Activated naive CD8-positive, alpha-beta T cell treated with anti-CD3 and anti-CD28 coated beads, Interleukin-2, amount 50 U/mL, for 24 hours (primary cell): ENCODE measurements at places on chromosomes 2 and 18.

- H3K27ac ChIP-seq: no peak overlapping the region
- DNase-seq: no peak
- peaks cover 16% of the 10 kb centered on the region for H3K36me3 ChIP-seq
Measured at GRCh38 chr2:210188190-210188589, 17.0 kb upstream of the KANSL1L start.

DNA sequence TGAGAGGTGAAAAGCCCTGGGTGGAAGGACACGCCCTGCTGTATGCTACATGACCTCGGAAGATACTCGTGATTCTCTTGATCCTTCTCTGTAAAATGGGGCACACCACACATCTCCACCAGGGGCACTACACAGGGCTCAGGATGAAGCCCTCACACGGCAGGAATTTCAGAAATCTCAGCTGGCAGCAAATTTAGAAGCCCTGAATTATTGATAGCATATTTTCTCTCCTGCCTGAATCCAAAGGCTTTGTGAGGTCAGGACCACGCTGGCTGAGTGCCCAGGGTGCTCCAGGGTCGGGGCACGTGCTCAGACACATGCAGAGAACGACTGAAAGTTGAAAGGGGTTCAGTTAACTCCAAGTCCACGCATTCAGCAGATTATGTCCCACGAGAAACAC lies 42.1 kb upstream of the GALR1 start:
- DNase-seq: peak; percentile 43
- H3K4me3 ChIP-seq: no peak overlapping the region
- H3K4me1 ChIP-seq: peaks cover 40% of the 10 kb centered on the region
- H3K27me3 ChIP-seq: no peaks in the 10 kb centered on the region
- peak overlapping the region; percentile 60 for H3K27ac ChIP-seq

GRCh38 chr2:120543899-120544298 lies 191.8 kb upstream of the GLI2 start:
- H3K27me3 ChIP-seq: peaks cover 3% of the 10 kb centered on the region
- H3K4me3 ChIP-seq: no peak overlapping the region
- H3K36me3 ChIP-seq: no peaks in the 10 kb centered on the region
- DNase-seq: no peak
- no peak overlapping the region for H3K27ac ChIP-seq

GRCh38 chr18:53906681-53907080 lies 317.8 kb downstream of the MBD2 start:
- H3K4me1 ChIP-seq: no peaks in the 10 kb centered on the region
- no peaks in the 10 kb centered on the region for H3K36me3 ChIP-seq

DNA sequence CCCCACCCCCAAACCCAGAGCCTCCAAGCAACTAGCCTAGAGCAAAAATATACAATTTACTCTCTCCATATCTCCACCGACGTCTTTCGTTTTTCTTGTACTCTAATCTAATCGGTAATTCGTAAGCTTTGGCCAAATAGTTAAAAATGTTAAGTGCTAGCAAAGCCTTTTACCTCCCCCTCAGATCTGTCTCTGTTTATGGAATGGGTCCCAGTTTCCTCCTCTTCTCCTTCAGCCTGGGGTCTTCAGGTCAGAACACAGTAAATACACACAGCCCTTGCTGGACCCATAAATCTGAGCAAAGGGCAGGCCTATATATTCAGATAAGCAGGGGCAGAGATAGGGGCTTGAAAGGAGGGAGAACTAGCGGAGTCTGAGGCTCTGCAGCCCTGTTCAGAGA lies 267.4 kb downstream of the MEIS1 start:
- H3K27me3 ChIP-seq: no peaks in the 10 kb centered on the region
- no peak for DNase-seq
- H3K36me3 ChIP-seq: no peaks in the 10 kb centered on the region
- H3K4me3 ChIP-seq: no peak overlapping the region

DNA sequence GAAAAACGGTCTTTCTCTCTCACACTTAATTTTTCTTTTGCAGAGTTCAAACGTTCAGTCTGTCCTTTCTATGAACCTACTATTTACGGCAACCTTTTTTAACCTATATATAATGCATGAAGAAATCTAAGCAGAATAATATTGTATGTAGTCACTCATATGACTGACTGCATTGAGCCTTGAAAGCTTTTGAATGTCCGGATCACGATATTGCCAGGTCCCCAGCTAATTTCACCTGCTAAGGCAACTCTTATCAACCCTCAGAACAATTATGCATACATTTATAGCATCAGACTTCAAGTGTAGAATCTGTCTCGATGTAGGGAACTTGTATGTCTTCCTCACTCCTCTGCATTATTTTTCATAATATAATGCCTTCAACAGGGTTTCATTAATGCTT lies 1083.8 kb upstream of the KLHL29 start:
- no peaks in the 10 kb centered on the region for H3K4me1 ChIP-seq
- no peak overlapping the region for H3K27ac ChIP-seq
- no peaks in the 10 kb centered on the region for H3K27me3 ChIP-seq
- H3K36me3 ChIP-seq: no peaks in the 10 kb centered on the region
- no peak overlapping the region for H3K4me3 ChIP-seq
